Activated CD8-positive, alpha-beta memory T cell treated with anti-CD3 and anti-CD28 coated beads for 1 hour (primary cell): ENCODE measurements at places on chromosomes 4 and X.
A peak's percentile ranks its signal among the peaks of the same experiment; 100 is the strongest.

GRCh38 chr4:113987382-113987941 is 8.0 kb upstream of the ARSJ start:
- no peak for DNase-seq

DNA sequence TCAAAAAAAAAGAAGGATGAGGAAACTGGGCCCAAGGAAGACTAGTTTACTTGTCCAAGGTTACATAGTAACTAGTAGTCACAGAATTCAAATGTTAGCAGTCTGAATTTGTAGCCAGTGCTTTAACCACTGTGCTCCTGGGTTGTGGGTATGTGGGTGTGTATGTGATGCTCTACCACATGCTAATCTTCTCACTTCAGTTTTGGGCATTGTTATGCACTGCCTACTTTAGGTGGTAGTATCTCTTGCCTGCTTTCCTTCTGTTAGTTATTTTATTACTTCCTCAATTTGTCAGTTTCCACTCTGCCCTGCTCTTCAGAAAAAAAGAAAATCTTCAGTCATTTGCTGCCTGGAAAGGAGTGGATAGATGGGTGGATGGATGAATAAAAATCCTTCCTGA is 219.2 kb downstream of the RPA4 start:
- DNase-seq: no peak

GRCh38 chr4:1209821-1210220 is 37.4 kb upstream of the SPON2 start:
- no peak for DNase-seq

DNA sequence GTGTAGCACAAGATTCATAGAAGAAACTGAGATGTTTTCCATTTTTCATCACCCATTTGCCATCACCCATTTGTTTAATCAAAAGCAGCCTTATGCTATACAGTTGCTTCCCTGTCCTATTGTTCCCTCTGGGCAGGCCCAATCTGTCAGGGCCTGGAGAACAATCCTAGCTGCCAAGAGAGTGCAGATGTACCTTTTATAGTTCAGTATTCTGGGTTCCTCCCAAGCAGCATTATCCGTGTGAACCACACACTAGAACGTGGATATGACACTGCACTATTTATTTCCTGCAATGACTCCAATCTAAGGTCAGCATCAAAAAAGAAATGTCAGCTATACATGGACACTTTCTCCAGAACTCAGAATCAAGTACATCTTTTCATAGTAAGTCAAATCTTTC is 269.0 kb downstream of the ADGRA3 start:
- no peak for DNase-seq

DNA sequence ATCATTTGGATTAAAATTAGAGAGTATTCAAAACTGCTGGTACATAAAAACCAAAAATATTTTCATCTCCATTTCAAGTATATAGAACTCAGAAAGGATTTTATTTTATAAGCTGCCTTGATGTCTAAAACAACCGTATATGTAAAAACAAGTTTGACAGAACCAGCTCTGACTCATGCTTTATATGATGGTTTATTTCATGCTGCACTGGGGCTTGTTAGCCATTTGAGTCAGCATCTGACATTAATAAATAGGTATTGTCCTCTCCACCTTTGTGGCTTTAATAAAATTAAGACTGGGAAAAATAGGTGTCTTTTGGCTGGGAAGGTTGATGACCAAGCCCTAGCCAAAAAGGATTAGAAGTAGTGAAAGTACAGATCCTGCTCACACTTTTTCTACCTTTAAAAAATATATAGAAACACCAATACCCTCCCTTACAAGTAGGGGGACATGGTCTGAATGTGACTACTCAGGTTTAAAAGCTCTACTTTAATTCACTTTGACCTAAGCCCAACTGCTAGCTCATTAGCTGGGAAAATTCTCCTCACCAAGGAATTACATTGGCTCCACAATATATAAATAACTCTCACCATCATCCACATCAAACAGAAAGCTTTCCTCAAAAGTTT is 228.1 kb downstream of the ADAMTS3 start:
- no peak for DNase-seq

GRCh38 chr4:55386073-55386472 is 9.7 kb upstream of the TMEM165 start:
- DNase-seq: no peak

GRCh38 chr4:53003959-53004358 is 141.8 kb downstream of the RASL11B start:
- no peak for DNase-seq

DNA sequence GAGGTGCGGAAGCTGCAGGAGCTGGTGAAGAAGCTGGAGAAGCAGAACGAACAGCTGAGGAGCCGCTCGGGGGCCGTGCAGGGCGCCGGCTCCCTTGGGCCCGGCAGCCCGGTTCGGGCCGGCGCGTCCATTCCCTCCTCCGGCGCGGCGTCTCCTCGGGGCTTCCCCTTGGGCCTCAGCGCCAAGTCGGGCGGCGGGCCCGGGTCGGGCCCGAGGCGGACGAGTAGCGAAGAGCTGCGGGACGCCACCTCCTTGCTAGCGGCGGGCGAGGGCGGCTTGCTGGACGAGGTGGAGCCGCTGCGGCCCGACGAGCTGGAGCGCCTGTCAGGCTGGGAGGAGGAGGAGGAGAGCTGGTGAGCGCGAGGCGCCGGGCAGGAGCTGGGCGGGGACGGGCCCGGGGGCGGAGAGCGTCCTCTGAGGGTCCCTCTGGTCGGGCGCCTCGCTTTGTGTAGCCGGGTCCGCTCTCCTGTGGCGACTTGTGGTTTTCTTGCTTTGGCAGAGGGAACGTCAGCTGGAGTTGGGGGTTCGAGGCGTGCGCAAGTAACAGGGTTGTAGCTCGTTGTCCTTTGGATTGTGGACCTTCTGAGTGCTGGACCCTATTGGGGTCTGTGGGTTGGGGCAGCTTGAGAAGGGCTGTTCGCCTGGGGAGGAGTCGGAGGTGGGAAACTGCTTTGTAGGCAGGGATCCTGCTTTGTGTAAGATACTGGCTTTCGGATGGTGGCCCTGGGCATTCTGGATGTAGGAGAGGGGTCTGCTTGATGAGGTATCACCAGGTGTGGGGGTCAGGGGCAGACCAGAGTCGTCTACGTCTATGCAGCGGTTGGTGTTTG is 662 bp downstream of the SLAIN2 start:
- DNase-seq: peak; percentile 24

GRCh38 chr4:155143512-155143911 is 64.9 kb upstream of the NPY2R start:
- no peak for DNase-seq

DNA sequence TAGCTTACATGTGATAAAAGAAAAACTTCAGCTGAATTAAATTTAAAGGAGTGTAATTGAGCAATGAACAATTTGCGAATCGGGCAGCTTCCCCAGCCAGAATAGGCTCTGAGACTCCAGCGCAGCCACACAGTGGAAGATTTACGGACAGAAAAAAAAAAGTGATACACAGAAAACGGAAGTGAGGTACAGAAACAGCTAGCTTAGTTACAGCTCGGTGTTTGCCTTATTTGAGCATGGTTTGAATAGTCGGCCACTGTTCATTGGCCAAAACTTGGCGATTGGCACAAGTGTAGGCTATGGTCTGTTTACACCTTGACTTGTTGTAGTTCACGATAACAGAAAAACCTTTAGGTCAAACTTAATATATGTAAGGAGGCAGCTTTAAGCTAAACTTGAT is 16.7 kb upstream of the SUPT20HL1 start:
- DNase-seq: no peak

DNA sequence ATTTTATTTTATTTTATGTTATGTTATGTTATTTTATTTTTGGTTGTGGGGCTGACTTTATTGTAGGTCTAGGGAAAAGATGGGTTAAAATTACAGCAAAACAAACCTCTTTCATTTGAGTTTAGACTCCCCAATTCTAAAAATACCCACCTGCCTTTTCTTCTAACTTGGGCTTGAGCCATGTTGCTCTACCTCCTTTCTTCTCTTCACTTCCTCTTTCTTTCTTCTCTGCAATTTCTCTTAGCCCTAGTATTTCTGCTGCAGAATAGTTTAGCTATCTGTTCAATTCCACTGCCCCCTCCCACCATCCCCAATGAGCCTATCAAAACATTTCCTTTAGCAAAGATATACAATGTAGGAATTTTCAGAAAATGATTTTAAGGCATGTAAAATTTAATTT is 653.3 kb downstream of the ARAP2 start:
- no peak for DNase-seq

- DNase-seq: no peak
These were observed 139.7 kb downstream of the CFAP299 start for GRCh38 chr4:80475236-80475635.

DNA sequence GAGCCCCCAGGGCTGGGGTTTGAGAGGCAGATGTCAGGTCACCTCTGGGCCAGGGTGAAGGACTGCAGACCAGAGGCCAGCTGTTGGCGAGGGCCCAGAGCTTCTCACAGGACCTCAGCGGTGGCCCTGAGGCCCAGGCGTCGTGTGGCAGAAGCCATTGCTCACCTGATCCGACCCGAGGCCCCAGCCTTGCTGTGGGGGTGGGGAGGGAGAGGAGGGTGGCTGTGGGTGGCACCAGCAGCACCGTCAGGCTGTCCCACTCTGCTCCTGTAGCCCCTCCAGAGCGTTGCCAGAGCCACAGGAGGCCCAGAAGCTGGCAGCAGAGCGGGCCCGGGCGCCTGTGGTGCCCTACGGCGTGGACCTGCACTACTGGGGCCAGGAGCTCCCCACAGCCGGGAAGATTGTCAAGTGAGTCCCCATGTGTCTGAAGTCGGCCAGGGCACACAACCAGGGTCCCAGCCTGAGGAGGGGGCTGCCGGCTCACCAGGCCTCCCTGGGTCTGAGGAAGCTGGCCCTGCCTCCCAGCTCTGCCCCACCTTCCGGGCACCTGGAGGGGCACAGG is 28.8 kb downstream of the UVSSA start:
- no peak for DNase-seq

- DNase-seq: no peak
These were observed 14.2 kb upstream of the TCEAL4 start for GRCh38 chrX:103571121-103571520.

DNA sequence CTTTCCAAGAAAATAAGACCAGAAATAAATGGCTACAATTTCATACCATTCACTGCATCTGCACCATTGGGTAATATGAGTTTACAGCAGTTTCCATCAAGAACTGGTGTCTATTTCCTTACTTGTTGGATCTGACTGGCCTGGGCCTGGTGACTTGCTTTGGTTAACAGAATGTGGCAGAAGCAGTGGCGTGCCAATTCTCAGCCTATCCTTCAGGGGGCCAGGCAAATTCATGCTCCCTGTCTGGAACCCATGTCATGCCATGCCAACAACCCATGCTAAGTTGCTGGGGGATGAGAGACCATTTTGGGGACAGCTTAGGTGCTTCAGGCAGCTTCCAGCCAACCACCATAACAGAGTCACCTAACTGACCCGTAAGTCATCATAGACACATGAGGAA is 656.7 kb downstream of the SPOCK3 start:
- DNase-seq: no peak

DNA sequence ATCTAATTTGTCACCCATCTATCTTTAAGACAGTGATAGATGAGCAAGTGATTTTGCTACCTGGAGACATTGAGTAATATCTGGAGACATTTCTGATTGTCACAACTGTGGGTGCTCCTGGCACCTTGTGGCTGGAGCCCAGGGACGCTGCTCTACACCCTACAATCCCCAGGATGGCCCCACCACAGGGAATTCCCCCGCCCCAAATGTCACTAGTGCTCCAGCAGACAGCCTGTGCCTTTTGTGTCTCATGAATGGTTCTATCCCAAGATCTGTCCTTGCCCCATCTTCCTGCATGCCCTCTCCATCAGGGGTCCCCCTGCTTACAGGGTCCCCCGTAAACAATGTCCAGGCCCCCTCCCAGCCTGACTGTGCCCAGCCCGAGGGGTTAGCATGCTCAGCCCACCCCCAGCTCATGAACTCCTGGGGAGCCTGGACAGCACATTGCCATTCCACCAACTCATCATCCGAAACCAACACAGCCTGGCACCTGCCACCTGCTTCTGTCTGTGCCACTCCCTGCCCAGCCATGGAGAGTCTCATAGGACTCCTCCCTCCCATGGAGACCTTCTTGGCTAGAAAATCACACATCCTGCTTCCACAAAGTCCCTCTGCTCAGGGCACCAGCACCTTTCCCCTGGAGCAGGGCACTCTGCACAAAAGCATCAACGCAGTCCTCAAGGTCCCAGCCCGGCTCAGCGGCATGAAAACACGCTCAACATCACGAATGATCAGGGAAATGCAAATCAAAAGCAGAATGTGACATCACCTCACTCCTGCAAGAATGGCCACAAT is 5.7 kb downstream of the P2RY8 start:
- DNase-seq: no peak

DNA sequence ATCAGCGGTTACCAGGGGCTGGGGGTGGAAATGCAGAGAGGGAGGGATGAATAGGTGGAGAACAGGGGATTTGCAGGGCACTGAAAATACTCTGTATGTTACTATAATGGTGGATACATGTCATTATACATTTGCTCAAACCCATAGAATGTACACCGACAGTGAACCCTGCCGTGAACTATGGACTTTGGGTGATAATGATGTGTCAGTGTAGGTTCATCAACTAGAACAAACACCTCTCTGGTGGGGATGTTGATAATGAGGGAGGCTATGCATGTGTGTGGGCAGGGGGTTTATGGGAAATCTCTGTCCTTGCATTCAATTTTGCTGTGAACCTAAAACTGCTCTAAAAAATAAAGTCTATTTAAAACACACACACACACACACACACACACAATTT is 11.5 kb downstream of the HPSE start:
- no peak for DNase-seq

DNA sequence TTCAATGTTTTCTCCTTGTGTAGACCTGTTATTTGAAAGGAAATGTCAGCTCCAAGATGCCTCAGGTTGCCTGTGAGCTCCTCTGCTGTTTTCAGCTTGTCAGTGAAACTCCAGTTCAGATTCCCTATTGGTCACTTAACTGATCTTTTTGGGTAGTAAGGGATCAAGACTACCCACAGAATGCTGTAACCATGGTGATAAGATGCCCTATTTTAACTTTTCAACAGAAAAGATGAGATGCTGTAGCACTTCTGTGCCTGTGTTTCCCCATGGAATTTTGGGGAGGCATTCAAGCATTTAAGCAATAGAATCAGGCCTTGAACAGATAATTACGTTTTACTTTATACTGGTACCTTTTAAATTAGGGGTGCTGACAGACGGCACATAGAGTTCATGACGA is 106.6 kb upstream of the H2AZ1 start:
- no peak for DNase-seq

- no peak for DNase-seq
These were observed 1133.9 kb downstream of the SH3BGRL start for GRCh38 chrX:82335772-82336171.

- no peak for DNase-seq
These were observed 34.7 kb upstream of the NYX start for GRCh38 chrX:41412261-41413081.

DNA sequence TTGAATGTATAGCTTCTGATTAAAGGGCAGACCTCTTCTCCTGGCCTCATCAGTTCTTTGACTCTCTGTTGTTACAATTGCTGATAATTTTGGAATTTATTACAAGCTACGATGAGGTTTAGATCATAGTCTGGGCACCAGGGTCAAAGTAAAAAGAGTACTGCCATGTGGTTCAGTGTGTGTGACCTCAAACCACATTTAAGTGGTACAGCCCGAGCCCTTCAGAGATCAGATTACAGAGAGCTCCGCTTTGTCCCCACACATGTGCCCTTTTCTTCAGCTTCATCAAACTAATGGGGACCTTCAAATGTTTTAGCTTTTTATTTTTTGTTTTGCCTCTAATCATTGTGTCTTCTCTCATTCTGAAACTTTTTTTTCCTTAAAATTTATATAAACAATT is 37.1 kb downstream of the SPANXN2 start:
- DNase-seq: no peak

GRCh38 chr4:69707807-69708206 is 52.6 kb downstream of the SULT1B1 start:
- no peak for DNase-seq
